ENCODE measurements at places on chromosomes 11 and 22. TPM values are rescaled to one million over a fixed set of nuclear protein-coding genes. Genes with fewer than 3 reads are reported as not detected.
A peak's percentile ranks its signal among the peaks of the same experiment; 100 is the strongest.

GRCh38 chr11:76839311-76839710 is 21.4 kb upstream of the ACER3 start:
- no peak for DNase-seq

MRGPRF gene
- not detected for total RNA-seq

DNA sequence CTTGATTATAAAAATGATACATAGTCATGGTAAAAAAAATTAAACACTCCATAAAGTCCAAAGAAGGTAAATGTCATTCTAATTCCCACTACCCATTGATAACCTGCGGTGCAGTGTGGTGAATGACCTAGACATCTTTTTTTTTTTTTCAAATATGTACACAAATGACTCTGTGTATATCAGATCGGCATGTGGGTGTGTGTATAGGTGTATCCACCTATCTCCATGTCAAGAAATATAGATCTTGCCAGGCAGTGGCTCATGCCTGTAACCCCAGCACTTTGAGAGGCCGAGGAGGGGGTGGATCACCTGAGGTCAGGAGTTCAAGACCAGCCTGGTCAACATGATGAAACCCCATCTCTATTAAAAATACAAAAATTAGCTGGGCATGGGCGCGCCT is 18.4 kb upstream of the CBX6 start:
- no peak for DNase-seq

GRCh38 chr11:122809866-122810265 is 28.4 kb upstream of the CRTAM start:
- DNase-seq, result no peak

GRCh38 chr11:117819096-117820040 is 5.2 kb downstream of the FXYD2 start:
- peak; percentile 75 for DNase-seq

- no peak for DNase-seq
These were observed 123.2 kb upstream of the SORL1-AS1 start for GRCh38 chr11:121575963-121576290.

XKR3 gene
- total RNA-seq, result 0.15 TPM

MUS81 gene
- total RNA-seq, result 37.0 TPM

TP53I11 gene
- 4.9 TPM for total RNA-seq

OR51I1 gene
- not detected for total RNA-seq

DNA sequence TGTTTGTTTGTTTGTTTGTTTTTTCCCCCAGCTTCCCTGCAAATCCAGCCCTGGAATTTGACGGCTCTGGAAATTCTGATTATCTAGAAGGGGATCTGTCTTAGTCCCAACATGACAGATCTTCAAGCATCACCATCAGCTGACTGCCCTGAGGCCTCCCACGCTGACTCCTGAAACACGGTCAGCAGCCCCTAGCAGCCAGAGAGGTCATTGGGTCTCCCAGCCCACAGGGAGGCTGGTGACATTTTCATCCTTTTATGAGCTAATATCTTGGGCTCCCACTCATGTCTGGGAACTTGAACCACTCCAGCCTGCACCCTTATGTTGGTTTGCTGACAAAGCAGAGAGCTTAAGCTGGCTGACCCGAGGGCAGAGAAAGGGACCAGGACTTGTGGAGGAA is 66.0 kb upstream of the TIMP3 start:
- no peak for DNase-seq

DNA sequence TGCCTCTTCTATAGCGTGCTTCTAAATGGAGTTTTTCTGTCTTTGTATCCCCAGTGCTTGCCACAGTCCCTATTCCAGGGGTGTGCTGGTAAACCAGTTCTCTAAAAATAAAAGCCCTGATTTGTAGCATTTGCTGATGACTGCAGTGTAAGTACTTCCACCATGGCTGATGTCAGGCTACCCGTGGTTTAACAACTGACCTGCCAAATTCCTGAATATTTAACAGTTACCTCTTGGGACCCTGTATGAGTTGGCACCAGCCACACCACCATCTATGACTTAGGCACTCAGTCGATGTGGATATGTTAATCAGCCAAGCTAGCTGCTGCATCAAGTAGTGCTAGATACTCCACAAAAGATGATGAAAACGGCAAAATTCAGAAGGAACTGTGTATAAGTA is 94.0 kb upstream of the MTNR1B start:
- DNase-seq, result no peak

DNA sequence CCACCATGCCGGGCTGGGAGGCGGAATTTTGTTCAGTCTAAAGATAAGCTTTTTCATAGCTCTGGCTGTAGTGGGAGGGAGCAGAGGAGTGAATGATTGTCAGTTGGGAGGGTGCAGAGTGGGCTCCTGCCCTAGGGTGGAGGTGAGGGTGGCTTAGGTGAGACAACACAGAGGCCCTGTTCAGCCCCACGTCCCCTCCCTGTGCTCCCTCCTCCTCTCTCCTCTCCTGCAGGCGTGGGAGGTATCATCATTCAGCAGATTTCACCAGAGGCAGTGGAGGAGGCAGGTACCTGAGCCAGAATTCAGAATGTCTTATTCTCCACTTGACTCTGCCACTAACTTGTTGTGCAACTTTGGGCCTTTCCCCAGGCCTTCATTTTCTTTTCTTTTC is 1.7 kb upstream of the THRSP start:
- DNase-seq, result no peak

DNA sequence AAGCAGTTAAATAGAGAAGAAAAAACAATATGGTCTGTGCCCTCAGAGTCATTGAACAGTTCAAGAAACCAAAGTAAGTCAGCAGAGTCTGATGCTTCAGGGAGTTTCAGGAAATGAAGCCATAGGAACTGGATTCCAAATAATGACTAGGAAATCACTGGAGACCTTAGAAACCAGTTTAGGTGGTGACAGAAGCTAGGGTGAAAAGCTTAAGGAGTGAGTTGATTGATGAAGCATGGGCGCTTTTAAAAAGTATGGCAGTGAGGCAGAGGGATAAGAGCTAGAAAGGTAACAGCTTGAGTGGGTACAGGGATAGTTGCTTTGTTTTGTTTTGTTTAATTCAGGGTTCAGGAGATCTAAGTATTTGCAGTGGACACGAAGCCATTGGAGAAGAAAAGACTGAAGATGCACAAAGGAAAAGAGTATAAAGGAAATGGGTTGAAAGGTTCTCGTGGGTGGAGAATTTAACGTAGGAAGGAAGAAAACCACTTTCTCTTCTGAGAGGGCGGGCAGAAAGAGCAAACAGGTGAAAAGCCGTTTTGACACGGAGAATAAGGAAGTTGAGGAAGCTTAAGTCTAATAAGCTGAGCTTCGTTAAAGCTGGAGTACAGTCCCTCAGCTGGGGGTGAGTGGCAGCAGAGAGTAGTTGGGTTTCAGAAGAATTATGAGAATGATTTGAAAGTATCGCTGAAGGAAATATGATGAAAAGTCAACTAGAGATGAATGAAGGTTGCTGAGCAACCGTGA is 14.8 kb downstream of the SGSM3 start:
- DNase-seq, result no peak

- DNase-seq, result no peak
These were observed 3929.2 kb upstream of the OR11H1 start for GRCh38 chr22:11598492-11599440.

DNA sequence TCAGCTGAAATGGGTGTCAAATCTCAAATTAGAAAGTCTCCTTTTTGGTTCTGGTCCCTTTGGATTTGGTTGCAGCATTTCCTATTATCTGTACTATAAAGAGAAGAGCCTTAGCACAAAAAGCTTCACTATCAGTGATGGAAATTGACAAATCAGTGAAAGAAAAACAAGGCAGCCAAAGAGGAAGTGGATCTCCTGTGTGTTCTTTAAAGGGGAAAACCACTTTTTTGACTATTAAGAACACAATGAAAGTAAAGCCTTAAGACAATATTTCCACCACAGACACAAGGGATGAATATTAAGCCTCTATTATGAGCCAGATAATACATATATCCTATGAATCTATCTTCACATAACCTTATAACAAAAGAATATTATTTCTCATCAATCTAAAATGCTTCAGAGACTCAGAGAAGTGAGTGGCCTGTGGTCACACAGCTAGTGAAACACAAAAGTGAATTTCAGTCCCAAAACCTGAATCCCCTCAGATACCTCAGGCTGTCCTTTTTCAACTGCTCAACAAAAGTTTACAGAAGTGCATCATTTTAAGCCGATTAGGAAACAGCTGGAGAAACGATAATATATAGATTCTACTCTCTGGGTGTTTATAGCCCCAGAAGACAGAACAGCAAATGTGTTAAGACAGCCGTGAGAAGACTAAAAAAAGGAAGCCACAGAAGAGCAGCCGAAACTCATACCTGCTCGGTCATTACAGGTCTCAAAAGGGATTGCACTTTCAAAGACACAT is 24.4 kb upstream of the FSHB start:
- DNase-seq, result no peak

DNA sequence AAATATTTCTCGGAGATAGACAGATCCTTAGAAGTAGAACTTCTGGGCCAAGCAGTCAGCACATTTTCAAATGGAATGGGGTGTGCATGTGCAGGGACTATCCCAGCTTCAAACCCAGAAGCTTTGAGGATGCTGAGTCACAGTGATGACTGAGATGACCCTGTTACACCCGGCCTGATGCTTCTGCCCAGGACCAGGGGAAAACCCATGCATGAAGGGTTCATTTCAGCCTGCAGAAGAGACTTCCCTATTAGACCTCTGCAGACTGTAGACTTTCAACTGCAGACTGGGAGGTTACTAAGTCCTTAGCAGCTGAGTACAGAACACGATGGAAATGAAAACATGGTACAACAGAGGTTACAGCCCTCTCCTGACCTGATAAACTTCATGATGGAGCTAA is 3.6 kb upstream of the OR2AT4 start:
- DNase-seq, result peak; percentile 86

- DNase-seq, result no peak
These were observed 167.1 kb downstream of the CRYBB2 start for GRCh38 chr22:25386538-25386884.

DNAJB7 gene
- not detected for total RNA-seq

GRCh38 chr11:13318498-13319295 is 41.1 kb downstream of the BMAL1 start:
- no peak for DNase-seq

Measured in renal cortical epithelial cell (primary cell).